ENCODE measurements at places on chromosomes 13 and 19.

- DNase-seq, result peak; percentile 52
These were observed 251.9 kb downstream of the COL4A1 start for GRCh38 chr13:110055089-110055488.

DNA sequence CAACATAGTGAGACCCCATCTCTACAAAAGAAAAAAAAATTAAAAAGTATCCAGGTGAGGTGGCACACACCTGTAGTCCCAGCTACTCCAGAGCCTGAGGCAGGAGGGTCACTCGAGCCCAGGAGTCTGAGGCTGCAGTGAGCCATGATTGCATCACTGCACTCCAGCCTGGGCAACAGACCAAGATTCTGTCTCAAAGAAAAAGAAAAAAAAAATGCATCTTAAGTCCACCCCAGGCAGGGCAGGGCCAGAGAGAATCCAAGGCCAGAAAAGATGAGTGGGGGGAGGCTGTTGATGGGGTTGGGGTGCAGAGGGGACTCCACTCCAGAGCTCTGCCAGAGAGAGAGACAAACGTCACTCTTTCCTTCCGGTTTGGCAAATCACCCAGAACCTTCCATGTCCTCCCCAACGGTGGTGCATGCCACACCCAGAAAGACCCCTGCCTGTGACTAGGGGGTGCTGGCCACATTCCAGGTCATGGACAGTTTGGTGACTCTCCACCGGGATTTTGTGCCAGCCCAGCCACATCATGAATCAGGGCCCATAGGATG, 431 bp downstream of the FUT3 start:
- no peak for DNase-seq

- DNase-seq, result peak; percentile 27
These were observed 9.0 kb downstream of the EPS15L1 start for GRCh38 chr19:16462757-16463250.

GRCh38 chr19:44051650-44052402, at the start of gene ZNF223:
ZNF223 (plus strand) TSS chr19:44052036; CDS start chr19:44055177, 3,141 bp downstream.
- DNase-seq, result peak; percentile 50

GRCh38 chr19:49129238-49129583, 9.9 kb downstream of the PPFIA3 start:
- no peak for DNase-seq

- DNase-seq, result no peak
These were observed 1.1 kb downstream of the MIER2 start for GRCh38 chr19:343451-343931.

DNA sequence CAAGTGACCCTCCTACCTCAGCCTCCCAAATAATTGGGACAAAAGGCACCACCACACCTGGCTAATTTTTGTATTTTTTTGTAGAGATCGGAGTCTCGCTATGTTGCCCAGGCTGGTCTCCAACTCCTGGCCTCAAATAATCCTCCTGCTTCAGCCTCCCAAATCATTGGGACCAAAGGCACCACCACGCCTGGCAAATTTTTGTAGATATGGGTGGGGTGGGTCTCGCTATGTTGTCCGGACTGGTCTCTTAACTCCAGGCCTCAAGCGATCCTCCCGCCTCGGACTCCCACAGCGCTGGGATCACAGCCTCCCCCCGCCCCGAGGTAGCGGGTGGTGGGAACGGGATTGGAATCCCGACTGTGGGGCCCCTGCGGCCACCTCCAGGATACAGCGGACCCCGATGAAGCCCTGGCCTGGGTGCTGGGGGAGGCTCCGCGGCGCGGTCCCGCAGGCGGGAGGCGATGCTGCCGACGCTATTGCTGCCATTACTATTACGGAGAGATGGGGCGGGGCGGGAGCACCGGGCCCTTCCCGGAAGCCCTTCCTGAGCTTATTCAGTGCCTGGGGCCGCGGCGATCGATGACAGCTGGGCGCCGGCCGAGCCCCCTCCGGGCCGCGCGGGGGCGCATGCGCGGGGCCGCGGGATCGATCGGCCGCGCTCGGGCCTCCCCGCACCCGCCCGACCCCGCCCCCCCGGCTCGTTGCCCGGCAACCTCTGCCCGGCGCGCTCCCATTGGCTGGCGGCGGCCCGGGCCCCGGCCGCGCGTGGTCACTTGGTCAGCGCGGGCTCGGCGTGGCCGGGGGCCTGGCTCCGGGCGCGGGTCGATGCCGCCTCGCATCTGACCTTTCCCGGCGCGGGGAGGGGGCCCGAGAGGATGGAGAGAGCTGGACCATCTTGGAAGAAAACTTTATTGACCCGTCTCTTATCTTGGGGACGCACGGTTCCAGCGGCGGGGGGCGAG, 27.9 kb upstream of the ONECUT3 start:
- peak; percentile 61 for DNase-seq

DNA sequence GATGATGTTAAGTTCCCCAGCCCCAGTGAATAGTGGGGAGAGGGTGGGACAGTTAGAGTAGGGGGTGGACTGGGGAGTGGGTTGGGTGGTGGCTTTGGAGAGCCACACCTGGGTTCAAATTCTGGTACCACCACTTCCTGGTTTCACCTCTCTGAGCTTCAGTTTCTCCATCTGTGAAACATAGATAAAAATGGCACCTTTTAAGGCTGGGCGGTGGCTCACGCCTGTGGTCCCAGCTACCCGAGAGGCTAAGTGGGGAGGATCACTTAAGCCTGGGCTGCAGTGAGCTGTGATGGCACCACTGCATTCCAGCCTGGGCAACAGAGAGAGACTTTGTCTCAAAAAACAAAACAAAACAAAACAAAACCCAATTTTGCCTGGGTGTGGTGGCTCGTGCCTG, 5.9 kb downstream of the VAV1 start:
- DNase-seq, result peak; percentile 34

DNA sequence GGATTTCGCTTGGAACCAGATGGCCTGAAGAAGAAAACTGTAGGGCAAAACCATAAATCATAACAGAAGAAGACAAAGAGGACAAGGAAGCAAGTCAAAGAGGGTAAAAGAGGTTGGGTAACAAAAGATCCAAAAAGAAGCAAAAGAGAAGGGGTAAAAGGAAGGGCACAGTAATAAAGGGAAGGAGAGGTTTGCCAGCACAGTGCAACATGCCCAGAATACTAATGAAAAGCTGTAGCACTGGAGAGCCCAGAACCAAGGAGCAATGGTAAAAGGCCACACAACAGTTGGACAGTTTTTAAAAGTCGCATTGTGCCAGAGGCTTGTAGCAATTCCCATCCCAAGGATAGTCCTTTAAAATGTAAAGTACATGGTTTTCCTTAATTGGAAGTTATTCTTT, 506.6 kb downstream of the PCDH9 start:
- DNase-seq, result no peak

- DNase-seq, result no peak
These were observed 69.8 kb upstream of the STARD13 start for GRCh38 chr13:33355201-33355895.

GRCh38 chr13:58302349-58302748, 670.8 kb downstream of the PCDH17 start:
- no peak for DNase-seq

GRCh38 chr13:94009701-94010100, 469.8 kb downstream of the DCT start:
- DNase-seq, result no peak

DNA sequence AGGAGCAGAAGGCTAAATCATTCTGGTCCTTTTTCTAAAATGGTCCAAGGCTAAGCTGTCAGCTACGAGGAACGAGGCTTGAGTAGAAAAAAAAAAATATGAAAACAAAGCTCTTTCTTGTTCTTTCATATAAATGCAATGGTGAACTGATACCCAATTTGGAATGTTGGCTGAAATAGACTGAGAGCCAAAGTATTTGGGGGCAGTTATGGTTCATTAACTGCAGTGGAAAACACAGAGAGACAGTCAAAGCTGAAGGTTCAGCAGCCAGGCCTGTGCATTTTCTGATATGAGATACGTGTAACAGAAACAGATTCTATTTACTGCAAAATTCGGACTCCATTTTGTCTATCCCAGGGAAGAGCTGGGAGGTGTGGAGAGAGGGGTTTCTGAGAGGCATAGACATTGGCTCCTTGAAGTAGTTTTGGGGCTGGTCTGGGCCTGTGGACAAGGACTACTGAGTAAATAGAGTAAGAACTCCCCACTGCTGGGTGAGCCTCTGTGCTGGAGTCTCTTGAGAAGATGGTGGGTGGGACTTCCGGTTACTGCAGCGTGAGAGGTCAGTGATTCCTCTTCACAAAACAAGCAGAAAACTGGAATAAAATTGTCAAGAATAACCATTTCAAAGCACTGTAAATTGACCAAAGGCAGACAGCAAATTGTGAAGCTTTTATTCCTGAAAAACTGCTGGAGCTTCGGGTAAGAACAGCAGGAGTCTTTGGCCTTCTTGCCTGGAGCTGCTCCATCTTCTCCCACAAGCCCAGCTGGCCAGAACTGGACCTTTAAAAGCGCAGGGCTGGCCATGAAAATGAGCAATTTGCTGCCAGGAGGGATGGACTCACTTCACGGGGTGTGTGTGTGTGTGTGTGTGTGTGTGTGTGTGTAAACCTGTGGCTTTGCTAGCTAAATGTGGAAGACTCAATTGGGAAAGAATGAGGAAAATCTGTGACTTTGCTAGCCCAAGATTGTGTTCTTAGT, 43.1 kb upstream of the CNMD start:
- no peak for DNase-seq

GRCh38 chr13:113970810-113971470, 2.9 kb downstream of the C13orf46 start:
- no peak for DNase-seq

GRCh38 chr13:83667606-83668005, 214.7 kb downstream of the SLITRK1 start:
- no peak for DNase-seq

DNA sequence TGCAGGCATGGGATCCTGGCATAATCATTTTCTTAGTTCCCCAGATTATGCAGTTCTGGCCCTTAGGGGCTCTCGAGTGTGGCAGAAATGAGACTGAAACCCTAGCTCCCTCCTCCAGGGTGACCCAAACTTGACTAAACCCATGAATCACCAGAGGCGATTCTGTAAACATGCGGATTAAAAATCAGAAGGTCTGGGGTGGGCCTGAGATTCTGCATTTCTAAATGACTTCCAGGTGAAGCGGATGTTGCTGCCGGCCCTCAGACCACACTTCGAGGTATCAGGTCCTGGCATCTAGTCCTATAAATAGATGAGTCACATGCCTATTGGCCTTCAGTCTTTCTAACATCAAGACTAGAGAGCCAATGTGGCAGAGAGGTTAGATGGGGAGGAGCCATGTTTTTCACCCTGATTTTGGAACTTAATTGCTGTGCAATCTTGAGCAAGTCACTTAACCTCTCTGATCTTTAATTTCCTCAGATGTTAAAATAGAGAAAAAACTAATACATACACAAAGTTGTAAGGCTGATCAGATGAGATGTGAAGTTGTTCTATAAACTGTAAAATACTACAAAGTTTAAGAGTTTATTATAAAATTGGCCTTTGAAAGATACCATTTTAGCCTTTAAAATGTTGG, 431.2 kb downstream of the FOXO1 start:
- no peak for DNase-seq

DNA sequence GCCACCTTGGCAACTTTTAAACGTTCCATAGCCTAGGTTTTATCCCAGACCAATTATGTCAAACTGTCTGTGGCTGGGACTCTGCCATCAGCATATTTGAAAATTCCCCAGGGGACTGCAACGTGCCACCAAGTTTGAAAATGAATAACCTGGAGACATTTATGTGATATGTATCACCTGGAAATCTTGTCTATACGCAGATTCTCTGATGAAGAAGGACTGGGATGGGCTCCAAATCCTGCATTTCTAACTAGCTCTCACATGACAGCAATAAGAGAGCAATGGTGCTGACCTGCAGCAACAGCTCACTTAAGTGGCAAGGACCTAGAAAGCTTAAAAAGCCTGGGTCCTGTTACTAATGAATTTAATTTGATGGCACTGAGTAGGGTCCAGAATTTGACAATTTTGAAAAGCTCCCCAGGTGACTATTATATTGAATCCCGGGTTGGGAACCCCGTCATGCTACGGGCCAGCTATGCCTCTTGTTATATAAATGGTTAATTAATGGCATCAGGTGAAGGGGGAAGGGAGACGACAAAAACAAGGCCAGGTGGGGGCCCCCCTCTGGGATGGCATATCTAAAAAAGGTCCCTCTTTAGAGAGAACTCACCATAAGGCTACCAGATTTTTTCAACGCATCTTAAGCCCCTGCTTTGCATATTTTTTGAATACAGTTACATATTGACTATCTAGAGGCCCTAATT, 213.7 kb downstream of the ZIC5 start:
- no peak for DNase-seq

GRCh38 chr13:22717036-22717435, 463.7 kb upstream of the SGCG start:
- no peak for DNase-seq

GRCh38 chr19:1098177-1099051, 3.2 kb upstream of the POLR2E start:
- DNase-seq, result no peak

- no peak for DNase-seq
These were observed 290.8 kb downstream of the FOXO1 start for GRCh38 chr13:40375489-40376171.

- DNase-seq, result no peak
These were observed 411.6 kb upstream of the SLITRK5 start for GRCh38 chr13:87259479-87260083.

DNA sequence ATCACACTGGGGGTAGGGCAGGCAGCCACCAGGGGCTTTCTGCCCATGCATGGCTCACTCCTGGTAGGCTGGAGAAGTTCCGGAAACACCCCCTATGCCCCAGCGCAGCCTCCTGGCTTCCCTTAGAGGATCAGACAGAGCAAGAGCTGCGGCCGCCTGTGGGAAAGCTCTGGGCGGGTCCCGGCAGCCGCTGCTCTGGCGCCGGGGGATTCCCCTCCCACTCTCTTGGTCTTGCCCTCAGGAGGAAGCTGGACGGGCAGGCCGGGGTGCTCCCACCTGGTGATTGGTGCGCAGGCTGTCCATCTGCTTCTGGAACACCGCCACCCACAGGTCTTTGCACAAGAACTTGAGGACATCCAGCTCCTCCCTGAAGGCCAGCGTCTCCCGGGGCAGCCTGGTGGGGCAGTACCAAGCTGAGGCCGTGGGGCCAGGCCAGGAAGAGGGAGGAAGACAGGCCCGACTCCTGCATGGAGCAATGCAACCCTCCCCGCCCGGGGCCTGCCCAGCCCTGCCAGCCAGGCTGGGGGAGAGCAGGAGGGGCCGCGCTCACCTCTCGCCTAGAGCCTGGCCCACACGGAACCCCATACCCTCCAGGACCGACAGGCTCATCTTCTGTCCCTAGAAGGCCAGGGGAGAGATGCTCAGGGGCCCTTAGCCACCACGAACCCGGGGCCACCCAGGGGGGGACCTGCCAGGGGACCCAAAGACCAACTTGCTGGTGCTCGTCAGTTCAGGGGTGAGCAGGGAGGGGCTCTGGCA, 4.0 kb upstream of the NKPD1 start:
- DNase-seq, result peak; percentile 88

- no peak for DNase-seq
These were observed 22.9 kb downstream of the PLEKHF1 start for GRCh38 chr19:29687897-29688728.

- DNase-seq, result peak; percentile 7
These were observed 94.3 kb downstream of the ERCC5 start for GRCh38 chr13:102940143-102940542.

Data from activated CD8-positive, alpha-beta T cell treated with anti-CD3 and anti-CD28 coated beads for 36 hours (primary cell).